ENCODE measurements at places on chromosomes 16 and 17. TPM values are rescaled to one million over a fixed set of nuclear protein-coding genes. Genes with fewer than 3 reads are reported as not detected.

- peak; percentile 43 for DNase-seq
Observed at GRCh38 chr16:4052801-4053293, 63.4 kb downstream of the ADCY9 start.

DNA sequence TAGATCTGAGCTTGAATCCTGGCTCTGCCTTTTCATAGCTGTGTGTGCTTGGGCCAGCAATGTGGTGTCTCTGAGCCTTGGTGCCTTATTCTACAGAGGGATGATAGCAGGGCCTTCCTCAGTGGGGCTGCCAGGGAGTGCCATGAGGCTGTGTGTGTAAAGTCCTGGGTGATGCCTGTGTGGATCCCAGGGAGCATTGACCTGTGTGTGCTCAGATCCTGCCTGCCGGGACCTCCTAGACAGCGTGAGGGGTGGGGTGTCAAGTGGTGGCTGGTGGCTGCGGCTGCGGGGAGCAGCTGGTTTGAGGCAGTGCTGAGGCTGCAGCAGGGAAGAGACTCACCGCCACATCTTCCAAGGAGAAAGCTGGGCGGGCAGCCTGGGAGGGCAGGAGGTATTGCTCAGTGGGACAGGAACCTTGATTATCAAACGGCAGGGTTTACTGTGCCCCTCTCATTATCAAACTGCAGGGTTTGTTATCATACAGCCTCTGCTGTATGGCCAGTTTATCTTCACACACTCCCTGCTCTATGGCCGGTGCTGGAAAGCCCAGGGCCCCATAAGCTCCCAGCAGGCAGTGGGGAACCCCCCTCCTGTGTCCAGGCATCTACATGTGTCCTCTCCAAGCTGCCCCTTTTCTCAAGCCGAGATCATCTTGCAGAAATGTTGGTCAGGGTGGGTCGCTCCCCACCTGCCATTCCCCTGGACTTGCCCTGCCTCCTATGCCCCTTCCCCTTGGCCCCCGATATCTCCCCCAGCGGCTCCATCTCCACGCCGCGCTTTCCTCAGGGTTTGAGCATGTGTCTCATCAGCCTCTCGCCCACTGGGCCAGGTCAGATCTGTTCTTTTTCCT, 3.1 kb upstream of the ADCY7 start:
- peak; percentile 5 for DNase-seq

SLC38A10 gene
- total RNA-seq: 113 TPM

CTF1 gene
- 0.95 TPM for total RNA-seq

RNPS1 gene
- total RNA-seq: 132 TPM

GRCh38 chr17:1177016-1177700, 2.6 kb downstream of the ABR start:
- no peak for DNase-seq

DNA sequence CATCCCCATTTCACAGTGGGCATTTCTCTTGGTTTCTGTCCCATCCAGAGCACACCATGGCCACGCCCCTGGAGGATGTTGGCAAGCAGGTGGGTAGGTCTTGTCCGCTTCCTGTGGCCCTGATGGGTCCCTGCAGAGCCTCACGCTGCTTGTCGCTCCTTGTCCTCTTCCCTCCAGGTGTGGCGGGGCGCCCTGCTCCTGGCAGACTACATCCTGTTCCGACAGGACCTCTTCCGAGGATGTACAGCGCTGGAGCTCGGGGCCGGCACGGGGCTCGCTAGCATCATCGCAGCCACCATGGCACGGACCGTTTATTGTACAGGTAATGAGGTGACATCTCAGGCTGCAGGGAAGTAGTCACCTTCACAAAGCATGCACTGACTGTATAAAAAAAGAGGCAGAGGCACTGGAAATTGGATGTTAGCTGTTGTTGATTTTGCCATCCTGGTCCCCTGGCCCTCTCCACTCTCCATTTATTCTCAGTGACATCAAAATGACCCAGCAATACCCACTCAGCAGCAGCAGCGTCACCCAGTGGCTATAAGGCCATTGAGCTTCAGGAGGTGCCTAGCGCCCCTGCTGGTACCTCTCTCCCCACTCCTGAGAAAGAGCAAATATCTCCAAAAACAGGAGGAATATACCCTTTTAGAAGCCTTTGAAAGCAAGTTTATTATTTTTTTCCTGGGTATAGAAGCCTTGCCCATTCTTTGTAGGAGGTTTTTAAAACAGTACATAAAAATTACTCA, 13.7 kb downstream of the METTL22 start:
- no peak for DNase-seq

DNA sequence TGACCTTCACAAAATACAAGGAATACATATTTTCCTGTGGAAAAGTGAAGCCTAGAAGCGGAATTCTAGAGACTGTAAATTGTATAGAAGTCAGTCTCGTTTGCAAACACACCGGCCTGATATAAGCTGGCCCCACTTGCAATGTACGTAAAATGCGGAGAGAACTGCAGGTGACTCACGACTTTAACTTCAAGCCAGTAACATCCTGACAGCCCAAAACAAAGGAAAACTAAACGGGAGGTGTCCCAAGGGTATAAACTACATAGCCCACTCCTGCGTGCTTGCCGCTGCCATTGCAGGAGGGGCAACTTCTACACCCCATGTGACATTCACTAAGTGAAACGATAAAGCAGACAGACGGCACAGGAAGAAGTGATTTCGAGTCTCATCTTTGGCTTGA, 101.6 kb downstream of the CYTH1 start:
- DNase-seq: no peak

DNA sequence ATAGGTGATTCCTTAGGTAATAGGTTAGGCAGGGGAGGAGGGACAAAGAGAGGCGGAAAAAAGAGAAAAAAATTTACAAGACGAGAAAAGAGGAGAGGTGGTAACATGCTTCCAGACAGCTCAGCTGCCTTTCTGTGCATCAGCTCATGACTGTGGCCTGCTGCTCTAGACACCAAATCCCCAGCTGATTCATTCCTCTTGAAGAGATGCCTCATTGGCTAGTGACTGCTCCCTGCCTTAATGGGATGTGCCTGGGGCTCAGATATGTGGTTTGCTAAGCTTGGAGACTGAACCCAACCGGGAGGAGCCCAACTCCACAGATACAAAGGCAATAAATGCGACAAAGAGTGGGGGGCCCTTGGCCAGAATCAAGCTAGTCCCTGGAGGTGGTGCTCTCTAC, 105.9 kb upstream of the FAM20A start:
- no peak for DNase-seq

CCL17 gene
- total RNA-seq: 1.4 TPM

SGSH gene
- total RNA-seq: 66.2 TPM

DNA sequence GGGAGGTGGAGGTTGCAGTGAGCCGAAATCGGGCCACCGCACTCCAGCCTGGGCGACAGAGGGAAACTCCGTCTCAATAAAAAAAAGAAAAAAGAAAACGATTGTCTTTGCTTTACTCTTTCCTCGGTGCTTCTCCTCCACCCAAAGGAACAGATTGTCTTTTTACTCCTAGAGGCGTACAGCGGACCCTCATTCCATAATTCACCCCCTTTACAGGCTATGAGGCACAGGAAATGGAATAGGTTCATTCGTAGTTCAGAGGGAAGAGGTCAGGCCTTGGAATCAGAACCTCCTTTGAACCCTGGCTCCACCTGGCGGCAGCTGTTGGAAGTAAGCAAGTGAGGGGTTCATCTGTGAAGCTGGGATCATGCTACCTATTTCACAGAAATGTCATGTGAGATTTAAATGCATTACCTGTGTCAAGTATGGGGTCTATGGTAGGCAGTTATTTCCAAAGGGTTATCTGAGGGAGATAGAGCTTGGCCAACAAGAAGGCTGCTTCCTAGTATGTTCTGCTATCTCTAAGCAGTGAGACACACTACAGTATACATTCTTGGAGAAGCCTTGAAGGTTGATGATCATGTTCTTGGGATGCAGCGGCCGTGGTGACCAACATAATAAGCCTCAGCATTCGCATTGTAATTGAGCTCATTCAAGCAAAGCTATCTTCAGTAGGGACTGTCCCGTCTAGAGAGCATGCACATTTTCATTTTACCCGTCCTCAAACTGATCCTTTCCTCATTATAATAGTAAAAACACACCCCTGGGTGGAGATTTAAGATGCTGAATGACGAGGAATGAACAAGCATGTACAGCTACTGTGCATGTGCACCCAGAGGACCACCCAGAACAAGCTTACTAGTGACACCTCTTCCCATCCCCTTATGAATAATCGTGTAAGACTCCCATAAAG, 18.7 kb upstream of the ZNF689 start:
- DNase-seq: peak; percentile 93

NUP93 gene
- 27.5 TPM for total RNA-seq
